Aorta (tissue), 5 donors: ENCODE measurements at places on chromosomes 16 and 17.

- no peak for DNase-seq
- H3K27me3 ChIP-seq = no peaks in the 10 kb centered on the region
- no peaks in the 10 kb centered on the region for H3K36me3 ChIP-seq
- no peaks in the 10 kb centered on the region for H3K4me1 ChIP-seq
- no peak overlapping the region for H3K27ac ChIP-seq
Measured at GRCh38 chr16:30805056-30805369, 18.0 kb upstream of the ZNF629 start.

DNA sequence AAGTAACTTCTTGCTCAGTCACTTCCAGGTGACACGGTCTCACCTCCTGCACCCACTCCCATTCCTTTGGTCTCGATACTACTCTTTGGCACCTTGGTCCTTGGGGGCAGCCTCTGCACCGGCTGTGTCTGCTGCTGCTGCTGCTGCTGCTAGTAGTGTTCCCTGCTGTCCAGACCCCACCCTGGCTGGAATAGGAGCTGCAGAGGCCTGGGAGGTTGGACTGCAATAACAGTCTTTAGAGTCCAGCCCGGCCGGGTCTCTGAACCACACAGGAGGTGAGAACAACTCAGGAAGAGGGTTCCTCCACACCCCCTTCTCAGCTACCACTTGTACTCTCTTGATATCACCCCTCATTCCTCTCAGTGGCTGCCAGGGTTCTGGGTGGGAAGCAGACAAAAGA is 231.1 kb upstream of the NLRP1 start:
- no peak overlapping the region for H3K27ac ChIP-seq
- no peaks in the 10 kb centered on the region for H3K27me3 ChIP-seq
- DNase-seq = no peak
- H3K4me3 ChIP-seq = no peak overlapping the region

GRCh38 chr17:16107165-16107770 is 107.6 kb downstream of the TTC19 start:
- no peak for DNase-seq
- peaks cover 3% of the 10 kb centered on the region for H3K36me3 ChIP-seq
- H3K27me3 ChIP-seq = no peaks in the 10 kb centered on the region
- no peak overlapping the region for H3K27ac ChIP-seq

- no peak overlapping the region for H3K27ac ChIP-seq
- H3K36me3 ChIP-seq = peaks cover 5% of the 10 kb centered on the region
- no peaks in the 10 kb centered on the region for H3K27me3 ChIP-seq
- H3K4me1 ChIP-seq = no peaks in the 10 kb centered on the region
Measured at GRCh38 chr16:28145796-28146195, 66.0 kb downstream of the XPO6 start.

DNA sequence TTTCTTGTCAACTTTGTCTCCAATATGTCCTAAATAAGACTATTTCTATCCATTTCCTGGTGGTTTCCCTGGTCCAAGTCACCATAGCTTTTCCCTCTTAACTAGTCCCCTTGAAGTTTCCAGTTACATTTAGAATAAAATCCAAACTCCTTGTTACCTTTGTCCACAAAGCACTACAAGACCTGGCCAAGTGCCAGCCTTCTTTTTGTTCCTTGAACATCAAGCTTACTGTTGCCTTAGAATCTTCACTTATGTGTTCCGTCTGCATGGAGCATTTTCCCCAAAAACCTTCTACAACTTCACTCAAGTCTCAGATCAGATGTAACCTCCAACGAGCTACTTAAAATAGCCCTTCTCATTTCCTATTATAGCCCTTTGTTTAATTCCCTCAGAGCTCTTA is 101.4 kb downstream of the ITFG1 start:
- H3K27me3 ChIP-seq = no peaks in the 10 kb centered on the region
- no peaks in the 10 kb centered on the region for H3K36me3 ChIP-seq
- no peak for DNase-seq
- H3K4me3 ChIP-seq = no peak overlapping the region

DNA sequence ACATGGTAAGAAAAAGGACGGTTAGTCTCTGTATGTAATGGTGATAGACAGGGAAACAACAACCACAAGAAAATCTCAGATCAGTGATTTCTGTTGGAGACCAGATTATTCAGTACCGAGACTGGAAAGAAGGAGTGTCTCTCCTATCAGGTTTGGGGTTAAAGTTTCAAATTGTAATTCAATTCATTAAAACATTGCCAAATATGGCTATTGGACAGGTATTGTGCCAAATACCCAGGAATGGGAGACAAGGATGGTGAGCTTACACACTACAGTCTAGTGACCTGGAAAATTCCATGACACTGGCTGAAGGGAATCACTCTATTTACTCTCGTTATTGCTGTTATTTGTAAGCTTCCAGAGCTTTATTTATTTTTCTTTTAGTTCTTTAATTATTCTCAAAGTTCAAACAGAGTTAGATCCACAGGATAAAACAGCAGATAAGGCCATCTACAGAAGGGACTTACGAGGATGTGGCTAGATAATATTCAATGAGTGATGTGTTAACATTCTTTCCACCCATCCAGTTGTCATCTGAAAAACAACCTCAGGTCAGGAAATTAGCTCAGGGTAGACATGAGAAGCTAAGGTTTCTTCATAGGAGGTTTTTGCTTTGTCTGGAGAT is 25.1 kb upstream of the MMD start:
- DNase-seq = no peak
- H3K4me3 ChIP-seq = no peak overlapping the region
- H3K36me3 ChIP-seq = no peaks in the 10 kb centered on the region
- H3K27me3 ChIP-seq = no peaks in the 10 kb centered on the region

DNA sequence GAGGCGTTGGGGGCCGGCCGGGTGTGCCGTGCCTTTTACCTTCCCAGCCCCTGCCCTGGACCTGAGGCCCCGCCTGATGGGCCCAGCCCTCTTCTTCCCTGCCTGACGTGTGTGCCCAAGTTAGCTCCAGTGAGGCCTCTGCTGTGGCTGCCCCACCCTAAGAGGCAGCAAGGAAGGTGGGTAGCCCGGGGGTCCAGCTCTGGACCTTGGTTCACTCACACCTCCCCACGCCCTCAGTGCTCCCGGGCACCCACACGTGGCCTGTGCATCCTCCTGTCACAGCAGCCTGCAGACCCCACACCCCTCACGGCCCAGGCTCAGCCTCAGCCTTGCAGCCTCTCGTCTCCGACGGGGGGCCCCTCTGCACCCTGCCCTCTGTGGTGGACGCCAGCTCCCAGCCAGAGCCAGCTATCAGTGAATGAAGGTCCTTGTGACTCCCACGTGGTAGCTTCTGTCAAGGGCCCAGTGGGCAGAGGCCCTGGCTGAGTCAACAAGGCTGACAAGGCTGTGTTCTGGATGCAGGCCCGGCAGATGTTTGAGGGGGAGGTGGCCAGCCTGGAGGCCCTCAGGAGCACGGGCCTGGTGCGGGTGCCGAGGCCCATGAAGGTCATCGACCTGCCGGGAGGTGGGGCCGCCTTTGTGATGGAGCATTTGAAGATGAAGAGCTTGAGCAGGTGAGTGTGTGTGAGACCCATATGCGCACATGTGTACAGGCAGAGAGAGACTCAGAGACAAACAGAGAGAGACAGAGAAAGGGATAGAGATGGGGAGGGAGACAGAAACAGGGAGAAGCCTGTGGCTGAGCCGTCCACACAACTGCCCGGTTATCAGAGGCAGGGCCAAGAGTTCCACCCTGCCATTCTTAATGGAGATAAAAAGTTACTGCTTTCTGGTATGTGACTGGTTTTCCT is 2.8 kb downstream of the FN3K start:
- no peak overlapping the region for H3K27ac ChIP-seq
- no peaks in the 10 kb centered on the region for H3K4me1 ChIP-seq

GRCh38 chr17:73205459-73205961 is 12.7 kb downstream of the COG1 start:
- H3K27ac ChIP-seq = no peak overlapping the region

- H3K27ac ChIP-seq = no peak overlapping the region
- H3K27me3 ChIP-seq = no peaks in the 10 kb centered on the region
- DNase-seq = no peak
- no peaks in the 10 kb centered on the region for H3K4me1 ChIP-seq
Measured at GRCh38 chr16:57497121-57497520, 10.8 kb upstream of the DOK4 start.

DNA sequence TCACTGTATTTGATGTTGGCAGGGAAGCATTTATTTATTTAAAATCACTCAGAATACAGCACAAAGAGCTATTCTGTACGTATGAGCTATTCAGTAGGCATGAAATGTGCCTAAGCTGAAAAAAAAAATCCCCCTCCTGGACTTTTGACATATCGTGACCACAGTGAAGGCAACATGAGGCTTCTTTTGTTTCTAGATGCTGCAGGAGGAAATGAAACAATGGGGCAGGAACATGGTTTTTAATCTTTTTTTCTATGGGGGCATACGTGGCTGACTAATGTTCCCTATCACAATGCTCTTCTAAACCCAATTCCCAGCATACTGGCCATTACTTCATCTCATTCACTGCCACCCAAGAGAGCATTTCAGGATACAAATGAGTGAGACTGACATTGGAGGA is 191.0 kb upstream of the PMFBP1 start:
- H3K4me1 ChIP-seq = no peaks in the 10 kb centered on the region
- no peak overlapping the region for H3K4me3 ChIP-seq
- H3K36me3 ChIP-seq = no peaks in the 10 kb centered on the region
- H3K27ac ChIP-seq = no peak overlapping the region

GRCh38 chr17:19610311-19610710 is 38.2 kb upstream of the ALDH3A2 start:
- no peaks in the 10 kb centered on the region for H3K36me3 ChIP-seq
- DNase-seq = no peak
- H3K4me1 ChIP-seq = no peaks in the 10 kb centered on the region
- no peaks in the 10 kb centered on the region for H3K27me3 ChIP-seq

DNA sequence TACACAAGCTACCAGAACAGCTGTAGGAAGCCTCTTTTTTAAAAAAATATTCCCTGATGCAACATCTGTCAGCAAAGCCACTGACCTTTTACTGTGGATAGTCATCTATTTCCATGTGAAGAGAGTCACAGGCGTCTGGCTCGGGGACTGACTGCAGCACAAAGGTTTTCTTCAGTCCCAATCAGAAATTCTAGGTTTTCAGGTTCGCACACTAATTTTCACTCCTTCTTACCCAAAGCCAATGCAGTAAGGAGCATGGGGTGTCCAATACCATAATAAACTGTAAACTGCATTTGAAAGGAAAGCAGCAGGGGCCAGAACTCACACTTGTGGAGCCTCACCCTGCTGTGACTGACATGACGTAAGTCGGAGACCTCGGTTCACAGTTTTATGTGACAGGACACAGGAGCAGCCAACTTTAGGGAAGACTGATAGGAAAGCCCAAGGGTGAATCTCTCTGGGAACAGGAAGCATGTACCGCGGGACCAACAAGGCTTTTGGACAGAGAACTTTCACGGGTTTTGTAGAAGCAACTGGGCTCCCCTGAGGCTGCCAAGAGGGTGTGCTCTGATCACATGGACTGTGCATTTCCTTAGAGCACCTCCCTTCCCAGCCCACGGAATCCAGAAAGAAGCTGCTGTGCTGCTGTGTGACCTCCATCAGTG is 9.1 kb upstream of the TMEM100 start:
- no peak overlapping the region for H3K27ac ChIP-seq
- H3K36me3 ChIP-seq = no peaks in the 10 kb centered on the region
- no peak for DNase-seq
- no peak overlapping the region for H3K4me3 ChIP-seq
- H3K27me3 ChIP-seq = no peaks in the 10 kb centered on the region

- no peak overlapping the region for H3K4me3 ChIP-seq
- H3K4me1 ChIP-seq = no peaks in the 10 kb centered on the region
- H3K27me3 ChIP-seq = no peaks in the 10 kb centered on the region
- DNase-seq = no peak
Measured at GRCh38 chr17:73628642-73629552, 15.3 kb downstream of the SDK2 start.

DNA sequence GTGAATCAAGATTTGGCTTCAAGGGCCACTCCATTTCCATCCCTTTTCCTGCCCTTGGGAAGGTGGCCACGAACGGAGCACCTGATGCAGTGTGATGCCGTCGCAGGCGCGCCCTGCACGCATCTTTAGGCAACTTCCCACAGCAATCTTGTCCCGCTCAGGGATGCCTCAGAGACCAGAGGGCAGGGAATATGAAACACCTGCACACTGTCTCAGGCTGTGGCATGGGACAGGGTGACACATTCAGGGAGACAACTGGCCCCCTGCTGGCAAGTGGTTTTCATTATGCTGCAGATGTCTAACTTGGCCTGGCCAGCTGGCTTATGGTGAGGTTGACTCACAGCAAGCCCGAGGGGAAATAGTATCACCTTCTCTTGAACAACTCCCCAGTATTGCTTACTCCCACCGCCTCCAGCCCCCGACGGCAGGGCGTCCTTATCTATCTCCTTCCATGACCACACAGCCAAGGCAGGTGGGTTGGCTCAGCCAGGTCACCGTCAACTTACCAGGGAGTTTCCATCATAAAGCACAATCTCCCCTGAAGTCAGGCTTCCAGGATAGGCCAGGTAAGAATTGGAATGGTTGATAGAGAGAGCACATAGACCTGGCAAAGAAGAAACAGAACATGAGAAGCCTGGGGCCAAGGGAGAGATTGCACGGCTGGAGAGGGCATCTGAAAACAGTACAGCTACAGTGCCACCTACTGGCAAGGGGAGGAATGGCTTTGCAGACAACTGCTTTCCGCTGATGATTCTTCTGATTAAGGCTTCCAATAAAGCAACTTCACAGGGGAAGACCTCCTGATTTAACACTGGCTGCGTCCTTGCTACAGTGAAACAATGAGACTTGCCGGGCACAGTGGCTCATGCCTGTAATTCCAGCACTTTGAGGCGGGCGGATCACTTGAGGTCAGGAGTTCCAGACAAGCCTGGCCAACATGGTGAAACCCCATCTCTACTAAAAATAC is 21.1 kb downstream of the WIPI1 start:
- no peaks in the 10 kb centered on the region for H3K4me1 ChIP-seq
- no peaks in the 10 kb centered on the region for H3K27me3 ChIP-seq
- no peak overlapping the region for H3K27ac ChIP-seq
- peak; percentile 85 for DNase-seq
- no peak overlapping the region for H3K4me3 ChIP-seq

DNA sequence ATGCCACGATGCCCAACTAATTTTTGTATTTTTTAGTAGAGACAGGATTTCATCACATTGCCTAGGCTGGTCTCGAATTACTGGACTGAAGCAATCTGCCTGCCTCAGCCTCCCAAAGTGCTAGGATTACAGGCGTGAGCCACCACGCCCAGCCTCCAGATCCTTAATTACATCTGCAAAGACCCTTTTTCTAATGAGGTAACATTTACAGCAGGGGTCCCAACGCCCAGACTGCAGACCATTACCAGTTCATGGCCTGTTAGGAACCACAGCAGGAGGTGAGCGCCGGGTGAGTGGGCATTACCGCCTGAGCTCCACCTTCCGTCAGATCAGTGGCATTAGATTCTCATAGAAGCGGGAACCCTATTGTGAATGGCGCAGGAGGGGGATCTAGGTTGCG is 4.0 kb upstream of the RAB11FIP4 start:
- no peaks in the 10 kb centered on the region for H3K4me1 ChIP-seq
- H3K27me3 ChIP-seq = no peaks in the 10 kb centered on the region
- no peak overlapping the region for H3K4me3 ChIP-seq
- no peaks in the 10 kb centered on the region for H3K36me3 ChIP-seq

GRCh38 chr16:59605706-59606105 is 871.6 kb upstream of the GOT2 start:
- H3K27ac ChIP-seq = no peak overlapping the region
- H3K4me1 ChIP-seq = no peaks in the 10 kb centered on the region
- no peak for DNase-seq
- no peaks in the 10 kb centered on the region for H3K36me3 ChIP-seq
- no peak overlapping the region for H3K4me3 ChIP-seq
- no peaks in the 10 kb centered on the region for H3K27me3 ChIP-seq

- no peaks in the 10 kb centered on the region for H3K4me1 ChIP-seq
- H3K36me3 ChIP-seq = no peaks in the 10 kb centered on the region
- H3K4me3 ChIP-seq = no peak overlapping the region
- H3K27ac ChIP-seq = no peak overlapping the region
- peaks cover 5% of the 10 kb centered on the region for H3K27me3 ChIP-seq
Measured at GRCh38 chr16:80045861-80046260, 445.3 kb upstream of the MAF start.
